ENCODE measurements at places on chromosomes 6 and 20.

DNA sequence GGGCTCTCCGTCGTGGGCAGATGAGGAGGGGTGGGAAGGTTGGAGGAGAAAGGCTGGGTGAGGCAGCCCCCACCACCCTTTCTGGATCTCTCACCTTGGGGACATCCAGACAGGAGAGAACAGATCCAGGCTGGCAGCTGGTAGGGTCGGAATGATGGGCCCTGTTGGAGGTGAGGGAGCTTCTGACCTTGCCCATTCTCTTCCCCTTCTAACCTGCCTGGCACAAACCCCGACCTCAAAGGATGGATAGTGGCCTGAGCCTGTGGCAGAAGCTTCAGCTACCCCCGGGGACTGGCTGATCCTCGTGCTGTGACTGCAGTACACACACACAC lies 6.0 kb upstream of the NPBWR2 start:
- DNase-seq: no peak

DNA sequence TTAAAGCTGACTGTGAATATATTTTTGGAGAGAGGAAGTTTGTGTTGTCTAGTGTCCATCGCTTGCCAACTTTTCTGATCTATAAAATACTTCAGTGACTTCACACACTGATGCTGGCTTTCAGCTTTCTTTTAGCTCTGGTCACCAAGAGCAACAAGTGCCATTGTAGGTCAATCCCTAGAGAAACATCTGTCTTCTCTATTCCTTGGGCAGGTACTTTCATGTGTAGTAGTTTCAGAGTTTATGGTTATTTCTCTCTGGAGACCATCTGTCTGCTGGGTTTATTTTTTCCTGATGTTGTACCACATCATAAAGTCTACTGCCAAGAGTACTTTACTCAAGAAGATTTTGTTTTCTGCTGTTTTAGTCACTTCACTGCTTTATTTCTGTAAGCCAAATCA lies 249.9 kb downstream of the KHDC1L start:
- no peak for DNase-seq

DNA sequence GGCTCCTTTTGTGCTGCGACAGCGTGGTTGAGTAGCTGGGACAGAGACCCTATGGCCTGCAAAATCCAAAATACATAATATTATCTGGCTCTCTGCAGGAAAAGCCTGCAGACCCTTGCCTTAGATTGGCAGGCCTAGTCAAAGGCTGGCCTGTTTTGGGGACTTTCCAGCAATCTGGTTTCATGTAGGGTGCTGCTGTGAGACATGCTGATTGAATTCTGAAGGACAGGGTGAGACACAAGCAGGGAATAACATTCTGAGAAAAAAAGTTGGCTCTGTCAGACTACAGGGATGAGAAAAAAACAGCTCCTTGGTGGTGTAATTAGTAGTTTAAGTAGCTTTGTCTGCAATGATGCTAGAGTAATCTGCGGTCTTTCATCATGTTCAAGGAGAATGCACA lies 402.7 kb upstream of the AGPAT4 start:
- DNase-seq: no peak

GRCh38 chr6:12608874-12609273 lies 107.7 kb upstream of the PHACTR1 start:
- DNase-seq: no peak

- DNase-seq: no peak
Observed at GRCh38 chr6:33622456-33623431, 1.6 kb downstream of the ITPR3 start.

GRCh38 chr6:89045576-89045975 lies 35.0 kb upstream of the PNRC1 start:
- DNase-seq: no peak

DNA sequence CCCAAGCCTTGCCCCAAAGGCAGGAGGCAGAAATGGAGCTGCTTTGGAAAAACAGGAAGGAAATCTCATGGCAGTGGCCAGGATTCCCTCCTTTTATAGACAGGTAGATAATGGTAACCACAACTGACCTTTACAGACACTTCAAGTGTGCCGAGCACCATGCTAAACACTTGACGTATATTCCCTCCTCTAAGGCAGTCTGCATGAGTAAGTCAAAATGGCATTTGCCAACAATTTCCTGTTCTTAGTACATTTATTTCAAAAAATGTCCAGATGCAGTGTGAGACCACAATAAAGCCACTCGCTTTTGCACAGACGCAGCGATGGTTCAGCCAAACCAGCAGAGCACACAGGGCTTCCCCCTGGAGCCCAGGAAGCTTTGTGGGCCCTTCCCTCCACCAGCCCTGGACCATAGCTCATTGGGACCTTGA lies 16.5 kb upstream of the GPR6 start:
- no peak for DNase-seq

GRCh38 chr20:48614593-48615274 lies 213.1 kb downstream of the PREX1 start:
- DNase-seq: no peak

DNA sequence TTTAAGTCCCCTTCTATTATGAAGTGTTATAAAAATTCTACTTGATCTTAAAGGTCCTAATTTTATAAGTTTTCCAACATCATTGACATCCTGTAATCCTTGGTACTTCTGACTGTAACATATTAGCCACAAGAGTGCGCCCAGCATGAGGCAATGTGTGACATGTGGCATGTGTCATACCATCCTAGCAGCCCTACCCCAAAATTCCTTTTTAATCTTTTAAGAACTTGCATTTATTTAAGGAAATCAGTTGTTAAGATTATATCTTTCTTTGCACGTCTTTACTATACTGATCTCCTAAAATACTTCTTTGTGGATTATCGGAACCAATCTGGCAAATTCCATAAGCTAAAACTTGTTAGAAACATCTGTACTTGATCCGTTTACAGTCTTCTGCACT lies 167.1 kb upstream of the SLC24A3 start:
- DNase-seq: no peak

- no peak for DNase-seq
Observed at GRCh38 chr20:47150403-47151152, 205.9 kb downstream of the ZMYND8 start.

GRCh38 chr20:21498635-21499034 lies 15.2 kb downstream of the NKX2-2 start:
- no peak for DNase-seq

DNA sequence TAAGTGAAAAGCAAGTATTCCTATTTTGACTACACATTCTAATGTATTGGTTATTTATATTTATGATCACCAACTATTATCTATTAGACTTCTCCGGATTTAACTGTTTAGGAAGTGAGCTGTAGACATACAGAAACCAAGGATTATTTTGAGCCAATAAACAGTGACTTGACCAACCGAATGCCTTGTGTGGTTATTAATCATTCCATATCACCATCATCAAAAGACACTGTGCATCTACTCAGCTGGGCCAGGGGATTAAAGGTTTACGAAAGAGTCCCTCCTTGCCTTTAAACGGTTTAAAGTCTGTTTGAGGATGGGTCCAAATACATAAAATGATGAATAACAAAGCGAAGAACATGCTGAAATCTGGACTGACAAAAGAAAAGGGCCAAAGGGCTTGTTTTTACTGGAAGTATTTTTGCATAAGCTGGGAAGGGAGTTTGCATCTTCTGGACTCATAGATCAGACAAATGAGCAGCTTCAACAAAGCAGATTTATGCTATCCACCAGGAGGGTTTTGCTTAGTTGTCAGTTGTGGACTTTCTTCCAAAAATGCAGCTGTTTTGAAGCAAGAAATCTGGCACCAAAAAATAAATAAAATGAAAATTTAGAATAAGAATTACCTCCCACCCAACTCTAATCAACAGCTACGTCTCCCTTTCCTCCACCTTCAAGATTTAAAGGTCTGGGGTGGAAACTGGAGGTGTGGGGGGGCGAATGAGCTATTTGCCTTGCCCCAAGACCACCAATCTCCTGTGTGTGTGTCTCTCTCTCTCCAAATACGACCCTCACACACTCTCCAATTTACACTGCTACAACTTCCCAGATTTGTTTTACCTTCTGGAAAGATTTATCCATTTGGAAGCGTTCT lies 33.6 kb upstream of the ID4 start:
- no peak for DNase-seq

DNA sequence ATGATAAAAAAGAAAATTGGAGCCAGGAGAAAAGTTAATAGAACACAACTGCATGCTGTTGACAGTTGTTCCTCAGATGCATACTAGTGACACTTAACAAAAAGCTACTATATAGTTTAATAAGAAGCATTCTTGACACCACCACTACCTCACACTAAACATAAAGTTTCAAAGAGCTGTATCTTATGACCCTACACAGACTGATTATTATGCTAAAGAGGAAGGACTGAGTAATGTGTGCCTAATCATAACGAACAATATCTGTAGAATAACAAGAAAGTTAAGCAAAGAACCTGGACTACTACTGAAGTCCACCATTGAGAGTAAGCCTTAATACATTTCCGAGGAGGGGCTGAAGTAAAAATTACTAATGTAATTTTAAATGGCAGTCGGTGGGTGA lies 99.8 kb downstream of the IRAK1BP1 start:
- DNase-seq: no peak

GRCh38 chr6:166446567-166447065 lies 63.9 kb upstream of the MPC1 start:
- no peak for DNase-seq

- no peak for DNase-seq
Observed at GRCh38 chr6:33633462-33634158, 12.5 kb downstream of the ITPR3 start.

DNA sequence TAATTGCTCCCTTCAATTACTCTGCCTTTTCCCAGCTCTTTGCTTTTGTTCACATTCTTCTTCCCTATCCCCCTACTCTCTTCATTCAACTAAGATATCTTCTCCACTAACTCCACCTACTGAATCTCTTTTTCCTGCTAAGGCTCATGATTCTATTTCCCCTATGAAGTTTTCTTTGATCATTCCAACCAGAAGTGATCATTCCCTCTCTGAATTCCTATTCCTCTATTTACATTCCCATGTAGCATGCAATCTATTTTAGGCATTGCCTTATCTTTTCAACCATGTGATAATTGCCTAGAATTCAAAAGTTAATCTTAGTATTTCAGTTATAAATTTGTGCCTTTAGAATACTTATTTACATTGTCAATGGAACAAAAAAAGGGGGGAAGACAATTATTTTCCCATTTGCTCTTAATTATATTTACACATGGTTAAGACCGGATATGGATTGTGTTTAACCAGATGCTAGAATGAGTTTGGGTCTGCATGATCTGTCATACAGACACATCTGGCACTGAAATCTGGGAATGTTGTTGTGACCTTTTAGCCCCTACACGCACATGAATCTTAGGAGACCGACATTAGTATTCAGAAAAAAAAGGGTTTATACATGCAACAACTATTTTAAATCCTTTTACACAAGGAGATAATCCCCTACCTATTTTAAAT lies 20.8 kb downstream of the MOXD1 start:
- DNase-seq: no peak

DNA sequence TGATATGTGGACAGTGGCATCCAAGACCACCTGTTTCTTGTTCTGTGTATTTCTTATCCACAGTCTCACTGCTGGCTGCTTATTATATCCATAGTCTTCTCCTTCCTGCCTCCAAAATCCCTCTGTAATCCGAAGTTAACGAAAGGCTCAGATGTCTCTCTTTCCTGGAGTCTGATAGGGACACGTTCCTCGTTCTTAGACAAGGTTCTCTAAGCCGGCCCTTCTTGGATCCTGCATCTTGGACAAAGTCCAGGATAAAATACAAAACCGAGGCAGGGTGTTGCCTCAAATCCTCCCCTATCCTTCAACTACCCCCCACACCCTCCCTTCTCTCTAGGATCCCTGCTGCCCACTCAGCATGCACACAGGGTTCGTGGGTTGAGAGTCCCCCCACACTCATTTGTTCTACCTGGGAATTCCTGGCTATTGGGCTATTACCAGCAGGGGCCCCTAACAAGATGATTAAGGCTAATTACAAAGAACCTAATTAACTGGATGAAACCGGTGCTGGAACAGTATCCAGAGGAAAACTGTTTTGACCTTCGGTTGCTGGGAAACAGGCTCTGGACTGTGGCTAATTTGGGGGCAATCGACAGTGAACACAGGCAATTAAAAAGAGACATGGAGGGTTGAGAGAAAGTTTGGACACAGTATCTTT lies 32.7 kb upstream of the MRPS10 start:
- no peak for DNase-seq

GRCh38 chr20:19944772-19945459 lies 72.2 kb upstream of the NAA20 start:
- no peak for DNase-seq

- no peak for DNase-seq
Observed at GRCh38 chr6:39350723-39351505, 28.4 kb upstream of the KCNK16 start.

DNA sequence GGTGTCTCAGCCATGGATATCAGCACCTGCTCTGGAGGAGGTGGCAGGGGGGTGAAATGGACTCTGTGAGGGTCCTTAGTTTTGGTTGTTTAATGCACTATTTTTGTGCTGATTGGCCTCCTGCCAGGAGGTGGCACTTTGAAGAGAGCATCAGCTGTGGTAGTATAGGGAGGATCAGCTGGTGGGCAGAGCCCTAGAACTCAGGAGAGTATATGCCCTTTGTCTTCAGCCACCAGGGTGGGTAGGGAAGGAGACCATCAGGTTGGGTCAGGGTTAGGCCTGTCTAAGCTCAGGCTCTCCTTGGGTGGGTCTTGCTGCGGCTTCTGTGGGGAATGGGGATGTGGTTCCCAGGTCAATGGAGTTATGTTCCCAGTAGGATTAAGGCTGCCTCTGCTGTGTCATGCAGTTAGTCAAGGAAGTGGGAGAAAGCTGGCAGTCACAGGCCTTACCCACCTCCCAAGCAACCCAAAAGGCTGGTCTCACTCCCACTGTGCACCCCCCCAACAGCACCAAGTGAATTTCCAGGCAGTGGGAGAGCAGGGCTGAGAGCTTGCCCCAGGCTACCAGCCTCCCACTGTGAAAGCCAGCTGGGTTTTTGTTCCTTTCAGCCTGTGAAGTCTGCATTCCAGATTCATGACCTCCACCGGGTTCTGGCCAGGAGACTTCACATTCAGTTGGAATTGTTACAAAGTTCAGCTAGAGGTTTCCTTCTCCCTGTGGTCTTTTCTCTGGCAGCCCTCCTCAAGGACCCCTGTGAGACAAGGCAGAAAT lies 5.7 kb upstream of the OSTM1 start:
- DNase-seq: no peak

GRCh38 chr6:45592991-45593390 lies 215.3 kb upstream of the SUPT3H start:
- DNase-seq: no peak

- DNase-seq: no peak
Observed at GRCh38 chr6:2976060-2976459, 4.7 kb upstream of the SERPINB6 start.

DNA sequence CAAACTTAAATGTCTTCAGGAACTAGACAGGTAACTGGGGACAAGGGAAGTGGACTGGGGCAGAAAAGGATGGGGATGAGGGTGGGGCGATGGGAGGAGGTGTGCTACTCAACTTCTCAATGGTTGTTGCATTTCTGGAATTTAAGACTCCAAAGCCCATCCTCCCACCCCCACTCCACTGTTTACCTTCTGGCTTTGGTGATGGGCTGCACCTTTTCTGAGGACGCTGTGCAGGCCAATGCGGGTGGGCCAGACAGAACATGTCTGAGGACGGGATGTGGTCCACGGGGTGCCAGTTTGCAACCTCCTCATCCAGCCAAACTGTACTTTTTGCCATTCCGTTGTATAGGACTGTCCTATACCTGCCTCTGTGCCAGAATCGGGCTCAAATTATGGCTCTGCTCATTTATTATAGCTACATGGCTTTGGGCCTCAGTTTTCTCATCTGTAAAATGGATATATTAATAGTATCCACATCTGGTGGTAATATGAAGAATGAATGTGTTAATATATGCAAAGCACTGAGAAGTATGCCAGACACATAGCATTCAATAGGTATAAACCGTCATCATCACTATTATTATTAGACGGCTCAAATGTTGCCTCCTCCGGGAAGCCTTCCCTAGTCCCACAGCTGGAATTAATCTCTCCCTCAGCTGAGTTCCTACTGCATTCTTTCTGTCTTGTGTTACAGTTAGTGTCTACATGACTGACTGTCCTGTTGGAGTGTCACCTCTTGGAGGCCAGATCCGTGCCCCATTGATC lies 31.0 kb upstream of the VEGFA start:
- DNase-seq: no peak
